Midbrain (tissue), 1 donor: ENCODE measurements at places on chromosomes 11 and 22.

- no peak for DNase-seq
Measured at GRCh38 chr11:1393038-1393710, 3.4 kb downstream of the BRSK2 start.

DNA sequence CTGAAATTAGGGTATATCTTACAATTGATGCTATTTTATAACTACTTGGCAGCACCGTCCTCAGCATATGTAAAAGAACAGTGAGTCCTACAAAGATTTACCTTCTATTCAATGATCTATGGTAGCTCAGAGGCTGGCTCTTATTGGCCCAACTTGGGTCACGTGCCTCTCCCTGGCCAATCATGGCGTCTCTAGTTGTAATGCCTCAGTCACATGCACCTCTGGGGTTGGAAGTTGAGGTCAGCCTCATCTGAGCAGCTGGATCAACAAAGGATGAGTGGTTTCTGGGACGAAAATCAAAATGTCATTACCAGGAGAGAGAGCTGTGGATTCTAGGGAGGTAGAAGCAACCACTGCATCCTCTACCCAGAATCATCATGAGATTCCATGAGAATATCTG is 22.9 kb upstream of the ASPHD2 start:
- no peak for DNase-seq

- DNase-seq = peak; percentile 26
Measured at GRCh38 chr11:37504060-37504611, 906.1 kb upstream of the RAG2 start.

- DNase-seq = no peak
Measured at GRCh38 chr11:106344394-106344793, 266.9 kb downstream of the AASDHPPT start.

- DNase-seq = no peak
Measured at GRCh38 chr22:37500745-37501609, 14.8 kb upstream of the MFNG start.

GRCh38 chr11:15800111-15800800 is 556.1 kb downstream of the SOX6 start:
- DNase-seq = peak; percentile 16

DNA sequence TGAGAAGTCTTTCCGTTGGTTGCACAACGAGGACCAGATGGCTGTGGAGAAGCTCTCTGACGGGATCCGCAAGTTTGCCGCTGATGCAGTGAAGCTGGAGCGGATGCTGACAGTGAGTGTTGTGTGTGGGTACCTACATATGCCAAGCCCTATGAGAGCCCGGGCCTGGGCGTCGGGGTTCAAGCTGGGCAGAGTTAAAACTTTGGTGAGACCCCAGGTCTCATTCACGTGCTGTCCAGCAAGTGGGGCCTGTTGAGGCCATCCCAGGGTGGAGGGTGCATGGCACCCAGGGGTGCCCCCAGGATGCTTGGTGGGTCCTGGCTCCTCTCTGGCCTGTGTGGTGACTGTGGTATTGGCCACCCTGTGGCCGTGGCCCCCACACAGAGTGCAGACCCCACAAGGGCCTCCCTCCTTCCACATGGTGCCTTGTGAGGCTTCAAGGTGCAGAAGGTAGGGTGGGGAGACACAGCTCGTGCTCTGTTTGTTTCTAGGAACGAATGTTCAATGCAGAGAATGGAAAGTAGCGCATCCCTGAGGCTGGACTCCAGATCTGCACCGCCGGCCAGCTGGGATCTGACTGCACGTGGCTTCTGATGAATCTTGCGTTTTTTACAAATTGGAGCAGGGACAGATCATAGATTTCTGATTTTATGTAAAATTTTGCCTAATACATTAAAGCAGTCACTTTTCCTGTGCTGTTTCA is 12.8 kb downstream of the GATD1 start:
- no peak for DNase-seq

DNA sequence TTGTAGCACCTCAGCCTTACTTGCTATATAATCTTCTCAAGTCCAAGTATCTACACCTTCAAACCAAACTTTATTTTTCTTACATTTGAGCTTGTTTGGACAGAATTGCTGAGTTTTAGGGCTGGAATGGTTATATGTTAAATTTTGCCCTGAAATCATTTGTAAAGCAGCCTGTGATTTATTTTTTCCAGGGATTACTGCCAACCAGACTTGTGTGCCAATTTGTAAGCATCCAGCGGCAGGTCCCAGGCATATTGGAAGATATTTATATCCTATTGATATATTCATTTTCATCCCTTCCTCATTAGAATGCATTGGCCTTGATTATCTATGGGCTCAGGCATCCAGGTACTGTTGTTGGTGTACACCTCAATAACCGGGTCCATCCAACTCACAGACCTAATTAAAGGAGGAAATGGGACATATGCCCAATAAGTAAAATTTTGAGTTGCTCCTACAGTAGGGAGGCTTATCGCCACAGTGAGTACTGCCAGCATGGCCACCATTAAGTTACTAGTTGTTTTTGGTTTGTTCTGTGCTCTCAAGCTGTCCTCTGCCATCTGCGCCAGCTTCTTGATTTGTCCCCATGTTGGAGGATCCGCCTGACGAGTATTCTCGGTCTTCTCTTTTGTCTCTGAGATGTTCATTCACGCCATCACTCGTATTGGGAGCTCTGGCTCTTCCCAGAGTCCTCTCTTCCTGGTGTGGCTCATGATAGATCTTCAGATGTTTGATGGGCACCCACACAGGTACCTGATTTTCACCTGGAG is 9.8 kb upstream of the DNAJB13 start:
- no peak for DNase-seq

DNA sequence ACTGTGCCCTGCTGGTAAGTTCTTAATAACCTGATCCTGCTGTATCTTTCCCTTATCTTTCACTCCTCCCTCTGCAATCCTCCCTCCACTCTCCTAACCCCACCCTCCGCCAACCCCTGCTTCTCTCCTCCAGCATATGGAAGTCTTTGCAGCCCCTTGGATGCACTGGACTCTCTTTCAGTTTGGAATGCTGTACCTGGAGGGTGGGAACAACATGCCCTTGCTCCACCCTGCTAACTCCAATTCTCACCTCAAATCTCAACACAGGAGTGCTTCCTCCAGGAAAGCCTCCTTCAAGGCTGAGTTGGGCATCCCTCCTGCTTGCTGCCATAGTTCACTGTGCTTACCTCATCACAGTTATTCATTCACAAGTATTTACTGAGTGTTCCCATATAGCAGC is 52.8 kb upstream of the LDLRAD3 start:
- no peak for DNase-seq

- no peak for DNase-seq
Measured at GRCh38 chr11:37134637-37135036, 536.6 kb upstream of the RAG2 start.

DNA sequence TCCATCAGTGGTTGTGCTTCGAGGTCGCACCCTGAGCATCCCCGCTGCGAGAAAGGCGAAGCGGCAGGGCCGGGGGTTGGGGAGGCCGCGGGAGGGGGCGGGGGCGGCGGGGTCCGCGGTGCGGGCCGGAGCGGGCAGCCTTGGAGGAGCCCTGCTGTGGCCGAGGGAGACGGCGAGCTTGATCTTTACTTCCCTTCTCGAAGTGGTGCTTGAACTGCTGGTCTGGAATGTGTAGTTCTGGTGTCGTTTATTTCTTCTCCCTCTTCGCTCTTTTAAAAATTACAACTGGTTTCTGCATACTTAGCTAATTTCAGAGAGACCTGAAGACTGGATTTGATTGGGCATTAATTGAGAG is 1.1 kb downstream of the APLP2 start:
- DNase-seq = no peak

GRCh38 chr11:33868647-33869461 is 23.0 kb downstream of the LMO2 start:
- no peak for DNase-seq

DNA sequence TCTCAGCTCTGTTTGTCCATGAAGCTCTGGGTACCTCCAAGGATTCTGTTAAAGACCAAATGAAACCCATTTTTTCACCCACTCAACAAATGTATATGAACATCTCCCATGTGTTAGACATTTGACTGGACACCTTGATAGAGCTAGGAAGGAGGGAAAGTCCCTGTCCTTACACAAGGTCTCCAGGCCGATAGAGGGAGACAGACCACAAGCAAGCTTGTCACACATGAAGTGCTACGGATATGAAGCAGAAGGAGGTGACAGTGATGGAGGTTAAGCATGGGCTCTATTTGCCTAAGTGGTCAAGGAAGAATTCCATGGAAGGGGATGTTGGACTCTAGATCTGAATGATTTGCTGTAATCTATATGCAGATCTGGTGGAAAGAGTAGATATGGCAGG is 138.5 kb downstream of the MYO18B start:
- no peak for DNase-seq

- DNase-seq = no peak
Measured at GRCh38 chr11:67472882-67473281, 3.8 kb upstream of the TMEM134 start.

DNA sequence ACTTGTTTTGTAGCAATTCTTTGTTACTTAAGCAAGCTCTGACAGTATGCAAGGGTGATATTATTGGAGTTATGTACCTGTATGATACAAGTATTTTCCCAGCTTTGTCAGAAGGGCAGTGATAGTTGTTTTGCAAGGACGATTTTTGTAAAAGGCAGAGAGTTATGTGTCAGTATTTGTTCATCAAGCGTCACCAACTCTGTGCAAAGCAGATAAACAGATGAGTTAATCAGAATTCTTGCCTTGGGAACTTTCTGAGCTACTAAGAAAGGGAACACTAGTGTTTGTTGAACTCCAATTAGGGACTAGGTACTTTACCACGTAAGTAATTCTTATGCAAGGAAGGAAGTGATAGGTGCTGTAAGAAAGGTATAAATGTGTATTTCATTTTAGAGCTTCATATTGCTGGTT is 1.4 kb downstream of the USP47 start:
- peak; percentile 30 for DNase-seq

DNA sequence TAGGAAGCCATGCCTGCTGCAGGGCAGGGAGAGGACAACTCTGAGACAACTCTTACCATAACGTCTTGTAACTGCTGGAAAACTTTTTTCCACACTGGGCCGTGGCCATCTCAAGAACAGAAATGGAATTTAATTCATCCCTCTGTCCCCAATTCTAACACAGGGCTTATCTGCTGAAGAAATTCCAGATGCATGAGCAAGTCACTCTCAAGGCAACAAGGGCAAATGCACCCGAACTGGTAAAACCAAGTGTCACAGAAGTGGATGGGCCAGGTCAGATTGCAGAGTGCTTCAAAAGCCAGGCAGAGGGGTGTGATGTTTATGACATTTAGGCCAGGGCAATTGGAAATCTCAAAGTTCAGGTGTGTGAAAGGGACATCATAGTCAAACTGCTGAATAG is 7.4 kb downstream of the SMPD1 start:
- DNase-seq = no peak

GRCh38 chr11:17132654-17133053 is 55.2 kb upstream of the RPS13 start:
- DNase-seq = no peak

GRCh38 chr22:36797911-36798673 is 18.7 kb downstream of the PVALB start:
- DNase-seq = no peak

- DNase-seq = no peak
Measured at GRCh38 chr11:59918480-59918879, 19.8 kb upstream of the OOSP1 start.

GRCh38 chr11:8997451-8997850 is 6.3 kb downstream of the NRIP3 start:
- DNase-seq = no peak

- DNase-seq = no peak
Measured at GRCh38 chr11:105357764-105358163, 218.2 kb upstream of the CARD18 start.

- DNase-seq = no peak
Measured at GRCh38 chr11:118872403-118872821, 11.3 kb upstream of the CXCR5 start.

GRCh38 chr11:63369165-63369970 is at the start of gene SLC22A9:
Gene SLC22A9, plus strand, starts transcription at chr11:63369785. Its CDS starts 272 bp downstream, at chr11:63370057.
- DNase-seq = no peak

DNA sequence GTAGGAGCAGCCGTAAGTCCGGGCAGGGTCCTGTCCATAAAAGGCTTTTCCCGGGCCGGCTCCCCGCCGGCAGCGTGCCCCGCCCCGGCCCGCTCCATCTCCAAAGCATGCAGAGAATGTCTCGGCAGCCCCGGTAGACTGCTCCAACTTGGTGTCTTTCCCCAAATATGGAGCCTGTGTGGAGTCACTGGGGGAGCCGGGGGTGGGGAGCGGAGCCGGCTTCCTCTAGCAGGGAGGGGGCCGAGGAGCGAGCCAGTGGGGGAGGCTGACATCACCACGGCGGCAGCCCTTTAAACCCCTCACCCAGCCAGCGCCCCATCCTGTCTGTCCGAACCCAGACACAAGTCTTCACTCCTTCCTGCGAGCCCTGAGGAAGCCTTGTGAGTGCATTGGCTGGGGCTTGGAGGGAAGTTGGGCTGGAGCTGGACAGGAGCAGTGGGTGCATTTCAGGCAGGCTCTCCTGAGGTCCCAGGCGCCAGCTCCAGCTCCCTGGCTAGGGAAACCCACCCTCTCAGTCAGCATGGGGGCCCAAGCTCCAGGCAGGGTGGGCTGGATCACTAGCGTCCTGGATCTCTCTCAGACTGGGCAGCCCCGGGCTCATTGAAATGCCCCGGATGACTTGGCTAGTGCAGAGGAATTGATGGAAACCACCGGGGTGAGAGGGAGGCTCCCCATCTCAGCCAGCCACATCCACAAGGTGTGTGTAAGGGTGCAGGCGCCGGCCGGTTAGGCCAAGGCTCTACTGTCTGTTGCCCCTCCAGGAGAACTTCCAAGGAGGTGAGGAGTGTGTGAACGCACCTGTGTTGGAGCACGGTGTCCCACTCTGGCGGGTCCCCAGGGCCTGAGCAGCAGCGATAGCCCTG is at the start of gene TAGLN:
TAGLN (plus strand) TSS at position 318 of the 863 bp plus-strand sequence. CDS start 3,644 bp downstream, outside the sequence.
- DNase-seq = no peak

DNA sequence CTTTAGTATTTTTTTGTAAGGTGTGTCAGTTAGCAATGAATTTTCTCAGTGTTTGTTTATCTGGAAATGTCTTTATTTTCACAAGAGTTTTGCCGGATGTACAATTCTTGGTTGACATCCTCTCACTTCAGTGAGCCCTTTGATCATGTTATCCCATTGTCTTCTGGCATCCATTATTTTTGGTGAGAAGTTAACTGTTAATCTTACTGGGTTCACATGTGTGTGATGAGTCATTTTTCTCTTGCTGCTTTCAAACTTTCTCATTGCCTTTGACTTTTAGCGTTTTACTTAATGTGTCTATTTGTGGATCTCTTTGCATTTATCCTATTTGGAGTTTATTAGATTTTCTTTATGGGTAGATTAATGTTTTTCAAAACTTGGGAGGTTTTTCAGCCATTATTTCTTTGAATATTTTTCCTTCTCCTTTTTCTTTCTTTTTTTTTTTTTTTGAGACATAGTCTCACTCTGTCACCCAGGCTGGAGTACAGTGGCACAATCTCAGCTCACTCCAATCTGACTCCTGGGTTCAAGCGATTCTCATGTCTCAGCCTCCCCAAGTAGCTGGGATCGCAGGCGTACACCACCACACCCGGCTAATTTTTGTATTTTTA is 100.5 kb upstream of the RRM1 start:
- no peak for DNase-seq

DNA sequence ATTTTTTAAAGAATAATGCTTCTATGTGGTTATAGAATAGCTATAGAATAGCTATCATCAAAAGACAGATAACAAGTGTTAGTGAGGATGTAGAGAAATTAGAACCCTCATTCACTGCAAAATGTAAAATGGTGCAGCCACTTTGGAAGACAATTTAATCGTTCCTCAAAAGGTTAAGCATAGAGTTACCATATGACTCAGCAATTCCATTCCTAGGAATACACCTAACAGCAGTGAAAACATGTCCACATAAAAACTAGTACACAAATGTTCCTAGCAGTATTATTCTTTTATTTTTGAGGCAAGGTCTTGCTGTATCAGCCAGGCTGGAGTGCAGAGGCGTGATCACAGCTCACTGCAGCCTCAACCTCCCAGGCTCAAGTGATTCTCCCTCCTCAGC is 34.0 kb downstream of the RTL6 start:
- no peak for DNase-seq

- DNase-seq = no peak
Measured at GRCh38 chr11:6563121-6563619, 40.2 kb downstream of the RRP8 start.
